ENCODE measurements at places on chromosomes 13 and 19. TPM values are rescaled to one million over a fixed set of nuclear protein-coding genes. Genes with fewer than 3 reads are reported as not detected.

GRCh38 chr13:79435561-79435990 lies 29.5 kb upstream of the RBM26 start:
- no peak overlapping the region for H3K27ac ChIP-seq
- H3K27me3 ChIP-seq, result no peaks in the 10 kb centered on the region
- H3K4me3 ChIP-seq, result no peak overlapping the region
- H3K36me3 ChIP-seq, result no peaks in the 10 kb centered on the region
- no peaks in the 10 kb centered on the region for H3K4me1 ChIP-seq

DNA sequence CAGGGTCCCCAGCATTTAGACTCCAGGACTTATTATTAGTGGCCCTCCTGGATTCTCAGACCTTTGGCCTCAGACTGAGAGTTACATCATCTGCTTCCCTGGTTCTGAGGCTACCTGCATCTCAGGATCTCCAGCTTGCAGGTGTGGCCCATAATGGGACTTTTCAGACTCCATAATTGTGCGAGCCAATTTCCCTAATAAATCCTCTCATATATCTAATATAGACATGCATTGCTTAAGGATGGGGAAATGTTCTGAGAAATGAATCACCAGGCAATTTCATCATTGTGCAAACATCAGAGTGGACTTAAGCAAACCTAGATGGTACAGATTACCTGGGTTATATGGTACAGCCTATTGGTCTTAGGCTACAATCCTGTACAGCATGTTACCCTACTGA lies 116.5 kb upstream of the FBXL3 start:
- no peak overlapping the region for H3K27ac ChIP-seq
- no peak overlapping the region for H3K4me3 ChIP-seq
- no peaks in the 10 kb centered on the region for H3K27me3 ChIP-seq
- H3K36me3 ChIP-seq, result no peaks in the 10 kb centered on the region

DNA sequence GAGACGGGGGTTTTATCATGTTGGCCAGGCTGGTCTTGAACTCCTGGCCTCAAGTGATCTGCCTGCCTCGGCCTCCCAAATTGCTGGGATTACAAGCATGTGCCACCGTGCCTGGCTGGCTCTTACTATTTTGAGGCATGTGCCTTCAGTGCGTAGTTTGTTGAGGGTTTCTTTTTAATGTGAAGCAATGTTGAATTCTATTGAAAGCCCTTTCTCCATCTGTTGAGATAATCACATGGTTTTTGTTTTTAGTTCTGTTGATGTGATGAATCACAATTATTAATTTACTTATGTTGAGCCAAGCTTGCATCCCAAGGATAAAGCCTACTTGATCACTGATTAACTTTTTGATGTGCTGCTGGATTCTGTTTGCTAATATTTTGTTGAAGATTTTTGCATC lies 290.9 kb downstream of the KCNRG start:
- no peaks in the 10 kb centered on the region for H3K4me1 ChIP-seq
- H3K27ac ChIP-seq, result no peak overlapping the region
- no peaks in the 10 kb centered on the region for H3K36me3 ChIP-seq
- H3K27me3 ChIP-seq, result no peaks in the 10 kb centered on the region
- no peak overlapping the region for H3K4me3 ChIP-seq

DNA sequence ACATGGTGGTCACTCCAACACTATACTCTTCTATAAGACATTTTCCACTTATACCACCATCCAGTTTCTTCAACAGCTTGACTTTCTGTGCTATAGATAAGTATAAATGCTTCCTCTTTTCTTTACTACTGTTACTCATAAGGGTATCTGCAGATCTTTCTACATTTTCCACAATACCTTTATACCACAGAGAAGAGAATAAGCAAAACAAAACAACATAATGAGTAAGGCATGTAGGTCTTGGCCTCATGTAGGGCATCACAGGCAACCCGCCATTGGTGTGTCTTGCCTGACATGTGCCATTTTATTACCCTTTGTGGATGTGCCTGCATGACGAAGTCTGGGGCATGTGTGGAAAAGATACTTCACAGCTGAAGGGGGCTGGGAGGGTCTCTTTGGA lies 265.3 kb upstream of the STARD13 start:
- H3K4me3 ChIP-seq, result no peak overlapping the region
- no peaks in the 10 kb centered on the region for H3K27me3 ChIP-seq
- DNase-seq, result no peak
- no peaks in the 10 kb centered on the region for H3K36me3 ChIP-seq
- H3K27ac ChIP-seq, result no peak overlapping the region
- H3K4me1 ChIP-seq, result peaks cover 2% of the 10 kb centered on the region

DNA sequence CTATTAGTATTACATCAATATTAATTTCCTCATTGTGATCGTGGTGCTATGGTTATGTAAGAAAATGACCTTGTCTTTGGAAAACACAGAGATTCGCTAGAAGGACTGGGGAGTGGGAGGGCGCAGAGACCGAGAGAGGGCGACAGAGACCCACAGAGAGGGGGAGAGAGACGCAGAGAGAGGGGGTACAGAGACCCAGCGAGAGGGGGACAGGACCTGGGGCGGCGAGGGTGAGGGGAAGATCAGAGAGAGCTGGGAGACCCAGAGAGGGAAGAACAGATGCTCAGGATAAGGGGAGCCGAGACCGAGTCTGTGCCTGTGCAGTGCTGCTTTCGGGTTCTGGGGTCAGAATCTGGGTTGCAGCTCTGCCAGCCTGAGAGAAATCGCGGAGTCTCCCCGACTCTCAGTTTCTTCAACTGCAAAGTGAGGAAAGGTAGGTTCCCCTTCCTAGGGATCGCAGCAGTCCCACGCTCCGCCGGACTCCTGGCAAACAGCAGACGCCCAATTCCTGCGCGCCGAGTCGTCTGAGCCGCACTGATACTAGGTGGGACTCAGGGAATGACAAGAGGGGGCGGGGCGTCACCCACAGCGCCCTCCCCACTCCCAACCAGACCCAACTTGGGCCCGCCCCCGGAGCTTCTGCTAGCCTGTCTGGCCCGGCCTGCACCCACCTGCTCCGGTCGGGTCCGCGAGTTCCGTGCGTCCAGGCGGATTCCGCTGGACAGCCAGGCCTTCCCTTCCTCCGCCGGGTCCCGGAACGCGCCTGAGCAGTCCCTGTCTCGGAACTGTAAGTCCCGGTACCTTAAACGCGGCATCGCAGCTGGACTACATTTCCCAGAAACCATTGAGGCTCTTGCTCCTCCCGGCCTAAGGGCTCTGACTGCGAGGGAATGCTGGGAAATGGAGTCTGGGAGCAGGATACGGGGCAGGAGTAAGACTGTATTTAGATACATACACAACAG lies 15.3 kb downstream of the IZUMO2 start:
- no peaks in the 10 kb centered on the region for H3K4me1 ChIP-seq
- no peaks in the 10 kb centered on the region for H3K27me3 ChIP-seq
- DNase-seq, result peak; percentile 85
- peak overlapping the region; percentile 72 for H3K4me3 ChIP-seq

GRCh38 chr13:41459432-41460073 lies 2.2 kb downstream of the RGCC start:
- no peak for DNase-seq
- H3K4me1 ChIP-seq, result peaks cover 5% of the 10 kb centered on the region
- H3K27me3 ChIP-seq, result no peaks in the 10 kb centered on the region

DNA sequence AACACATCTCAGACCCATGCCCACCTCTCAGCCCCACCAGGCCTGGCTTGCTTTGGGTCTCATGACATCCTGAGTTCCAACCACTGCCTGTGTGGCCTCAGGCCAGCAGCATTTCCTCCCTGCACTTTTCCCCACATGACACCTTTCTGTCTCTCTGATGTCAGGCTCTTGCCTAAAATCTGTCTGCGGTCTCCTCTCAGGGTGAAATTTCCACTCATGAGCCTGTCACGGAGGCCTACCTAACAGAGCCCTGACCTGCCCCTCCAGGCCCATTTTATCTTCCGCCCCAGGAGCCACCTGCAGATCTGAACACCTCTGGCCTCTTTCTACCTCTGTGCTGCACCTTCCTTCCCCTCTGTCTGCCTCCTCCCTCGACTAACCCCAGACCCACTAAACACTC lies 93.5 kb downstream of the ZDHHC20 start:
- no peak overlapping the region for H3K27ac ChIP-seq
- no peak overlapping the region for H3K4me3 ChIP-seq
- H3K27me3 ChIP-seq, result no peaks in the 10 kb centered on the region
- H3K36me3 ChIP-seq, result no peaks in the 10 kb centered on the region

GRCh38 chr19:1769645-1769985 lies 16.3 kb downstream of the ONECUT3 start:
- no peaks in the 10 kb centered on the region for H3K4me1 ChIP-seq
- H3K4me3 ChIP-seq, result no peak overlapping the region
- no peak for DNase-seq
- H3K36me3 ChIP-seq, result no peaks in the 10 kb centered on the region
- H3K27ac ChIP-seq, result no peak overlapping the region
- H3K27me3 ChIP-seq, result no peaks in the 10 kb centered on the region

- no peaks in the 10 kb centered on the region for H3K27me3 ChIP-seq
- no peak overlapping the region for H3K27ac ChIP-seq
- H3K36me3 ChIP-seq, result no peaks in the 10 kb centered on the region
- peak; percentile 43 for DNase-seq
- peaks cover 1% of the 10 kb centered on the region for H3K4me1 ChIP-seq
Observed at GRCh38 chr13:107650081-107650701, 565.1 kb downstream of the LIG4 start.

DNA sequence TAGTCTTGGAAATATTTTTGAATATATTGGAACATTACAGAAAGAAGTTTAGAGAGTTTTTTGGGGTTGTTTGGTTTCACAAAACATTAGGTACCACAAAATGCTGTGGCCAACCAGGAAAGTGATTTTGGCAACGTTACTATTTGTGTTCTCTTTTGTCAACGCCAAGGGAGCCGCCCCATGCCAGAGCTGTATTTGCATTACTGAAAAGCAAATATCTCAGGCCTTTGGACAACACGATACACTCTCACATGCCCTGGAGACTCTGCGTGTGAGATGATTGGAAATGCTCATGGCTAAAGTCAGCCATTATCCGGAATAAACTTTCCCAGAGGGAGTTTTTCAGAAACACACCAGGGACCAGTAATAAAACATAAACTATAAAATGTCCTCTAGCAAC lies 324.6 kb downstream of the SHISA2 start:
- no peaks in the 10 kb centered on the region for H3K36me3 ChIP-seq
- no peak for DNase-seq
- no peaks in the 10 kb centered on the region for H3K27me3 ChIP-seq
- no peaks in the 10 kb centered on the region for H3K4me1 ChIP-seq
- H3K4me3 ChIP-seq, result no peak overlapping the region

NKPD1 gene
- not detected for polyA plus RNA-seq

PCDH9 gene
- 0.18 TPM for polyA plus RNA-seq

WDR62 gene
- polyA plus RNA-seq, result 0.51 TPM

OVOL3 gene
- not detected for polyA plus RNA-seq

B9D2 gene
- 0.83 TPM for polyA plus RNA-seq

FGF22 gene
- 4.2 TPM for polyA plus RNA-seq

ZNF723 gene
- polyA plus RNA-seq, result not detected

HIF3A gene
- polyA plus RNA-seq, result 10.8 TPM

GFY gene
- not detected for polyA plus RNA-seq

HIPK4 gene
- polyA plus RNA-seq, result 0.28 TPM

TEX26 gene
- polyA plus RNA-seq, result 0.45 TPM

FAM124A gene
- polyA plus RNA-seq, result 0.63 TPM
